Tibial nerve (tissue), 4 donors: ENCODE measurements at places on chromosomes 12 and 14. TPM values are rescaled to one million over a fixed set of nuclear protein-coding genes. Genes with fewer than 3 reads are reported as not detected.

TC2N gene
- total RNA-seq, result 23.4 TPM

TAS2R9 gene
- total RNA-seq, result not detected

DNA sequence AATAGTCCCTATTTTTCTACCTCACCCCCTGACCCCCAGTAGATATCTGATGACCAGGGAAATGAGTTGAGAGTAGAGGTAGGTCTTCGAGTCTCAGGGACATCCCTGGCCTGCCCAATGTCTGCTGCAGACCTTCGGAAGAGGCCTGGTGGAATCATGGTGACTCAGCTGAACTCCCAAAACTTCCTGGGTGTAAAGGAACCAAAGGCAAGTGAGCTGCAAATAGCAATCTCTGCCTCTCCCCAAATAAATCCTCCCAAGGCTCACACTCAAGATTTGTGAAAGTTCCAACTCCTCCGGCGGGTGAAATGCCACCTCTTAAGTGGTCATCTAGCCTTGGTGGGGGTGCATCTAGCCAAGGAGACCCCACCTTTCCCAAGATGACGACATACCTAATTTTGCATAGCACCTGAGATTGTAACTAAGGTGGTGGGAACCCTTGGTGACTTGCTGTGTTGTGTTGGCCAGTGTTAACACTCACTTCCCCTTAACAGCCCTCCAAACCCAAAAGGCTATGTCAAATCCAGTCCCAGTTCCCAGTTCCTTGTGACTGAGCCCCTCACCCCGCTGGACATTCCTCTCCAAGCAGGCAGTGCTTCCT, 6.3 kb downstream of the ZFP36L1 start:
- no peak for DNase-seq

DNA sequence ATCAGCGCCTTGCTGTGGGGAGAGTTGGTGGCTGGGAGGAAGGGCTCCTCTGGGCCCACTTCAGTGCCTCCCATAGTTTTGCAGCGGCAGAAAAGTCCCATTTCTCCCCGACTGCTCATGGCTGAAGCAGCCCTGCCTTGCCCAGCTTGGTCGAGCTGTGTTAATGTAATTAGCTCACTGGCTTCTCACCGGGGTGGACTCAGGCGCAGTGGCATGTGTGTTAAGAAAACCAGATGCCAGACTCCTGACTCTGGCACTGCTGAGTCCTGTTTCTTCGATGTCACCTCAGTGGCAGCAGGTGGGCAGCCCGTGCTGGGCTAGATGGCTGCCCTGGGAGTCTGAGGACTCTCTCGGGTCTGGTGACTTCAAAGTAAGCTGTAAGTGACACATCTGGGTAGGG, 47.4 kb downstream of the CHST11 start:
- no peak for DNase-seq

GRCh38 chr14:21109377-21110138, 8.7 kb downstream of the TMEM253 start:
- DNase-seq, result no peak

DNA sequence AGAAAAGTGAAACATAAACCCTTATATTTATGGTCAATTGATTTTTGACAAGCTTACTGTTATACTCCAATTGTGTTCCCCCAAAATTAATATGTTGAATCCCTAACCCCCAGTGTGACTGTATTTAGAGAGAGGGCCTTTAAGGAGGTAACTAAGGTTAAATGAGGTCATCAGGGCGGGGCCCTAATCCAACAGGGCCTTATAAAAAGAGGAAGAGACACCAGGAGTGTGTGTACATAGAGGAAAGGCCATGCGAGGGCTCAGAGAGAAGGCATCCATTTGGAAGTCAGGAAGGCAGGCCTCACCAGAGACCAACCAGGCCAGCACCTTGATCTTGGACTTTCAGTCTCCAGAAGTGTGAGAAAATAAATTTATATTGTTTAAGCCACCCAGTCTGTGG, 6.5 kb upstream of the VTI1B start:
- DNase-seq, result no peak

DNA sequence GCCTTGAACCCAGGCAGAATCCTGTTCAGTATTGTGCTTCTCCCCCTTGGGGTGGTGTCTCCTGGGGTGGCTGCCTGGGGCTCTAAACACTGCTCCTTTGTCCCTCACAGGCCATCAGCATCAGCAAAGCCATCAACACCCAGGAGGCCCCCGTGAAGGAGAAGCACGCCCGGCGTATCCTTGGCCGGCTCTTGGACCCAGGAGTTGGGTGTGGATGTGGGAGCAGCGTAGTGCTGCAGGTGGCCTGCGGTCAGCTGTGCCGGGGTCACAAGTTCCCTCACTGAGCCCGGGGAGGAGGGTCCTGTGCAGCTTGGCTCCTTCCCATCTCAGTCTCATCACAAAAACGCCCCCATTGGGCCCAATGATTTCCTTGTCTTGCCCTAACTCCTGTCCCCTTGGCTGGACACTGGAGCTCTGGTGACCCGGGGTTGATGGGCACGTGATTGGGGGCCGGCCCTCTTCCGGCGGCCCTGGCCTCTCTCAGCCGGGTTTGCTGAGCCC, 12.7 kb downstream of the HIP1R start:
- DNase-seq, result no peak

CKAP4 gene
- 49.5 TPM for total RNA-seq
